Small intestine (tissue), 16 donors: ENCODE measurements at places on chromosomes 13 and 19.

DNA sequence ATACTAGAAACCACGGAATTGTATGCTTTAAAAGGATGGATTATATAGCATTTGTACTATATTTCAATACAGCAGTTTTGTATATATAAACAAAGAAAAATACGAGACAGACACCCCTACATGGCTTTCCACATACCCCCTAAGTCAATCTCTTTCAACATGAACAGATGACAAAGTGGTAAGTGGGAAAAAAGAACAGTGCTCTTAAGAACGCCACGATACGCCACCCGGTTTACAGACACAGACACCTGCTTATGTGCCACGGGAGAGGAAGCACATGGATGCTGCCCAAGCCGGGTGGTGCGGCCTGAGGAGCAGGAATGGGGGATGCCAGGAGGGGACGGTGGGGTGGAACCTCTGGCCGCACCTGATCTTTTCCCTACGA is 8.1 kb downstream of the CAPS start:
- no peak for DNase-seq

- DNase-seq: peak; percentile 53
Observed at GRCh38 chr19:41373993-41374392, 2.3 kb upstream of the TMEM91 start.

DNA sequence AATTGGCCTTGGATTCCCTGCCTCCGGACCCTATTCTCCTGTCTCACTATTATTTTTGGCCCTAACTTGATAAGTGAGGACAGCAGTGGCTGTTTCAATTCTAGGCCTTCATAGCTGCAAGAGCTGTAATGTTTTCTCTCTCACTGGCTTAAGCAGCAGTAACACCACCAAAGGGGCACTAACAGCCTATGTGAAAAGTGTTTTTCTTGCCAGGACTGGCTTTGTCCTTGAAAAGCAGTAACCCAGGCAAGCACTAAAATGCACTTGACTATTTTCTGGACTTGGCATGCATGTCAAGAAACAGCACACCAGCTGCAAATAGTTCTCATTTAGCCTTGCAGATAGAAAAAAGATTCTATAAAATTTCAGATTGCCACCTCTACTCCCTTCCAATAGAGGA is 9.3 kb upstream of the FBXL3 start:
- no peak for DNase-seq

GRCh38 chr13:29844441-29844840 is 6.0 kb downstream of the UBL3 start:
- no peak for DNase-seq

DNA sequence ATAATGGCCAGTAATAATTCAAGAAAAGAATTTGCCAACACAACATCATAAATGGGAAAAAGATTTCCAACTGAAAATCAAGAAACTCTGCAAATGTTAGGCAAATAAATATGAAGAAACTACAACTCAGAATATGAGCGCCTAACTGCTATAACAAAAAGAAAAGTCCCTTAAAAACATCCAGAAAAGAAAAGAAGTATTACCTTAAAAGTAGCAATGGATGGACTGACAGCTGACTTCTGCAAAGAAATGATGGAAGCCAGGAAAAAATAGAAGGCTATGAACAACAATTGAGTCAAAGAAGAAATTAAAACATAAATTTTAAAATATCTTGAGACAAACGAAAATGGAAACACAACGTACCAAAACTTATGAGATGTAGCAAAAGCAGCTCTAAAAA is 482.3 kb upstream of the ZNF507 start:
- no peak for DNase-seq

- DNase-seq: peak; percentile 30
Observed at GRCh38 chr13:50691176-50691680, 152.3 kb downstream of the DLEU7 start.

DNA sequence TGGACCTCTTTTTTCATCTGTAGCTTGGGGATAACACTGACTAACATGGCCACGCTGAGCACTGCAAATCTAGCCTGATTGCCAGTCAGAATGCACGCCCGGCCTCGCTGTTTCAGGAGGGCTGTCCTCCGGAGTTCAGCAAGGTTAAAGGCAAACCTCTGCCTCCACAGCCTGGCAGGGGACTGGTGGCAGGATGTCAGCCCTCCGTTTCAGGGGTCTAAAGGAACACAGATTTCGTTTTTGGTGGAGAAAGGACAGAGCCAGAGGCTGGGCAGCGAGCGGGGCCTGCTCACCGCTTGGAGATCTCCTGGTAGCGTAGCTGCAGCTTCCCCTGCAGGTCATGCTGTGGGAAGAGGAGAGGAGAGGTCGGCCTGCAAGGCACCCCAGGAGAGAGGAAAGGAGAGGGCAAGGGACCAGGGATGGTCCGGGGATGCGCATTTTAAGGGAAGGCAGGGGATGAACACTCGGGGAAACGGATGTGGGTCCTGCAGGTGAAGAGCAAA is 560 bp downstream of the NDUFA7 start:
- peak; percentile 67 for DNase-seq

DNA sequence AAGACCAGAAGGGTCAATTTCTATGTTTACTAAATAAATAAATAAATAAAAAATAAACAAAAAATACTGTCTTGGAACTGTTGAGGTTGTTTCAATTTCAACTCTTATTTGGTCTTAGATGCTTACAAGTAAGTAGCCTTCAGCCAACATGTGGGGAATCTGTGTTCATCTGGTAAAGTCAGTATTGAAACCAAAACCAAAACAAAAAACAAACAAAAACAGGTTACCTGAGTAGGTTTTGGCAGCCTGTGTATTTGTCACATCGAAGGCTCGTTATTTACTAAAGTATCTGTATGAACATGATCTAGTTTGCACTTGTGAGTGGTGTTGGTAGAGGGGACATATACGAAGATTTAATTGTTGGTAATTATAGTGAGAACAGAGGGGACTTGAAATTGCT is 471.5 kb downstream of the SLITRK5 start:
- DNase-seq: no peak

GRCh38 chr19:18945297-18945696 is 4.3 kb upstream of the HOMER3 start:
- no peak for DNase-seq

GRCh38 chr13:112060899-112061366 is 6.0 kb upstream of the SOX1 start:
- DNase-seq: no peak

DNA sequence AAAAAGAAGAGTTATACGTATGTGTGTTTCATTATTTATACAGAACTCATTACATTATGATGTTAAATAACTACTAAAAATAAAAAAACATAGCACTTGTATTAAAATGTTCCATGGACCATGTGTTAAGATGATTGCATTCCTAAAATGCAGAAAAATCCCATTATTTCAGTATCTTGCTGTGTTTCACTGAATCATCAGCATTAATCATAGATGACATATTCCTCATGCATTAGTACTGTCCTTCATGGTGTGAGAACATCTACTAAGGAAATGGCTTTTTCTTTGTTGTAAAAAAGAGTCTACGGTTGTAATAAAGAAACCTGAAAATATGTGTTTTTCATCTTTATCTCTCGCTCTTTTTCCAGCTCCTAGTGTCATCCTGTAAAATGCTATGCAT is 416.5 kb downstream of the FGF14 start:
- no peak for DNase-seq

- peak; percentile 54 for DNase-seq
Observed at GRCh38 chr19:11378319-11379189, 4.1 kb downstream of the SWSAP1 start.

GRCh38 chr19:39032063-39032918 is at the start of gene FBXO27:
Gene FBXO27 (minus strand): TSS chr19:39032549. CDS start chr19:39032227, 322 bp downstream.
- peak; percentile 15 for DNase-seq

- no peak for DNase-seq
Observed at GRCh38 chr13:43077046-43077445, 53.7 kb downstream of the DNAJC15 start.

DNA sequence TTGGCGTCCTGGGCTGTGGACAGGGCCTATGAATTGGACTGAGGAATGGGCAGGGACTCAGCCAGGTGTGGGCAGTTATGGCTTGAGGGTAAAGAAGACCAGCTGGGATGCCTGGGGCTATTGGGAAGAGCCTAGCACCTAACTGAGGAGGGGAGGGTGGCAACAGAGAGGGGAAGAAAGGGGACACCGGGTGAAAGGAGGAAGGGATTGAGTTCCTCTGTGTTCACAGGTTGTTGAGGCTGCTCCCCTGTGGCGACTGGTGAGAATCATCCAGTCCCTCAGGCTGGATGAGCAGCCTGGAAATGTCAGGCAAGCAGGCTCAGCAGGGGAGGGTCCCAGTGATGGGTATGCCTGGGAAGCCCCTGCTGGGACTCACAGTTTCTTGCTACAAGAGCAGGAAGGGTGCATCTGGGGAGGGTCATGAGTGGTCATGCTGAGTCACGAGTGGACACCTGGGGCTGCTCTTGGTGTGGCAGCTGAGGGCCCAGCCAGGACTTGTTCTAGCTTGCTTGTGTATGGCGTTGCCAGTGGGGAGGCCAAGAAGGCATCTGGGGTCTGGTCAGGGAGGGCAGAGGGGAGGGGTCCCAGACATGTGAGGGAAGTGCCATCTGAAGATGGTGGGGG is 1.4 kb downstream of the ZNF324 start:
- DNase-seq: no peak

DNA sequence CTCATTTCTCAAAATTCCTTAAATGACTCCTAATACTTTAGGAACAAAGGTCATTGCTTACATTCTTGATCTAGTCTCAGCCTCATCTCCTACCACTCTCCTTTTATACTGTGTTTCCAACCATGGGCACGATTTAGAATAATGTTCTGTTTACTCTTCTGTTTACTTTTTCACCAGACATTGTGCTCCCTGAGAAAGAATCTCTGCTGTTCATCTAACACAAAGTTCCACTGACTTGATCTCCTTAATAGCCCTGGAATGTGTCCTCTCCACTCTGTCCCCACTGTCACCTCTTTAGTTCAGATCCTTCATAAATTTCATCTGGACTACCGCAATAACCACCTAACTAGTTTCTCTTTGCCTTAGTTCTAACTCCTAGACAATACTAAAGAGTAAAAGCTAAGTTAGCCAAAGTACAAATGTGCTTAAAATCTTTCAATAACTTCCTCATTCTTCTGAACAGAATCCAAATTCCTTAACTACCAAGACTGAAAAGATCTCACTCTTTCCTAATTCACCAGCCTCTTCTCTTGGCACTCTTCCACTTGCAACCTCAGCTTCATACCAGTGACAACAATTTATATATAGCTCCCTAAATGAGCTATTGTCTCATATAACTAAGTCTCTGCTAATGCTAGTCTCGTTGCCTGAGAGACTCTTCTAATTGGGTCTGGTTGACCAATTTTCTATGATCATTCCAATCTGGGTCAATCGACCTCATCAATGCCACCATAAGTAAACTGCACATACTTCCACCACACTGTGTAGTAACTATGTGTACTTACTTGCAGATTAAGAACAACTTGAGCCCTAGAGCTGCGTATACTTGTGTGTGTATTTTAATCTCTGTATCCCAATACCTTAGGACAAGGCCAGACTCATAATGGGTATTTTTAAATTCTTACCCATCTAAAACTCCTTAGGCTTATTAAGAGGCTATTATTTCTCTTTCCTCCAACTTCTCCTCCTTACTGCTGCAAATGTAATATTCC is 179.9 kb downstream of the VWA8 start:
- DNase-seq: no peak

- no peak for DNase-seq
Observed at GRCh38 chr19:11453468-11454341, 18.3 kb downstream of the PRKCSH start.

DNA sequence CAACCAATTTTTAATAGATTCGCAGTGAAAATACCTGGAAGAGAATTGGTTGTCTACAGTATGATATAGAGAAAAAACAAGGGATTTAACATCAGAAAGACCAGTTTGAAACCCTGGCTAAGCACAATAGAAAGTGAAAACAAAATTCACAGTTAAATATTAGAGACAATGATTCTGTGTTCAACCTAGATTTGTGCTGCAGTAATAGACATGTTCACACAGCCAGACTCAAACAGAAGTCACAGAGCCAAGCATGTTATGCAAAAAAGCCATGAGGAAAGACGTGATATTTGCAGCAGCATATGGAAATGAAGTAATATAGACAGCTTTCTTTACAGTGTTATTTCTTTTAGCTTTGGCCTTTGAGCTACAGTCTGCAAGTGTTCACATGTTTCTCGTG is 48.1 kb downstream of the SCEL start:
- no peak for DNase-seq

DNA sequence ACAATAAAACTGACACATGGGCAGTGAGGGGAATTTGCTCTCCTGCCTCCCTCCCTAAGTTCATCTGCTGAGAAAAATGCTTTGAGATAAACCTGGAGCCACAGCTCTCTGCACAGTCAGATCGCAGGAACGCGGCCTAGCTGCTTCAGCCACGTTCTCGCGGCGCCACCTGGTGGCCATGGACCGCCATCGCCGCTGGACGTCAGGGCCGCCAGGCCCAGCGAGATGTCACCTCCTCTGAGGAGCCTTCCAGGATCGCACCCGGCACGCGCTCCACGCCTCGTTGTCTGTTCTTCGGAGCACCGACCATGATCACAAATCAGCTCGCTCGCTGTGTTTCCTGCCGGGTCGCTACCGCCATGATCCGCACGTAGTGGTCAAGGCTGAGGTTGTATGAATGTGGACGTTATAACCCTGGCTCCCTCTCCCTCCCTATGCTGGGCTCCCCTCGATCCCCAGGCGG is 20.6 kb upstream of the USP29 start:
- no peak for DNase-seq

- no peak for DNase-seq
Observed at GRCh38 chr13:108980237-108980636, 350.8 kb downstream of the MYO16 start.

DNA sequence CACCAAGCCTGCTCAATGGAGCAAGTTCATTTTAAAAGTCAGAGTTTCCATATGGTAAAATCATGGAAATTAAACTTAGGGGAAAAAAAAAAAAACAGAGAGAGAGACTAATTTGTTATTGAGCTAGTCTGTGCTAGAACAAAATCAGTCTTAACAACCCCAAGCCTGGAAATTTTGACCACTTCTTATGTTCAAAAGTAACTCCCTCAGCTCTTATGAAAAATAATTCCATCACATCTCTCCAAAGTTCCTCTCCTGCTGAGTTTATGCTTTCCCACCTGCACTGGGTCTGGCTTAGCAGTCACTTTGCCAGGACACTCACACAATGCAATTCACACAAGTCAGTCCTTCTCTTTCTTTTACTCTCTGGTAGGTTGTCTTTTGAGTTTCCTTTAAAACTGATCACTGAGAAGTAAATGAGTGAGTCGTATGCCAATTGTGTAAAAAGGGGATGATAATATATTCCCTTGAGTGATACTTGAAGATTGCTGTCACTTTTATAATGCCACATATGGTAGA is 92.6 kb downstream of the ENOX1 start:
- no peak for DNase-seq

DNA sequence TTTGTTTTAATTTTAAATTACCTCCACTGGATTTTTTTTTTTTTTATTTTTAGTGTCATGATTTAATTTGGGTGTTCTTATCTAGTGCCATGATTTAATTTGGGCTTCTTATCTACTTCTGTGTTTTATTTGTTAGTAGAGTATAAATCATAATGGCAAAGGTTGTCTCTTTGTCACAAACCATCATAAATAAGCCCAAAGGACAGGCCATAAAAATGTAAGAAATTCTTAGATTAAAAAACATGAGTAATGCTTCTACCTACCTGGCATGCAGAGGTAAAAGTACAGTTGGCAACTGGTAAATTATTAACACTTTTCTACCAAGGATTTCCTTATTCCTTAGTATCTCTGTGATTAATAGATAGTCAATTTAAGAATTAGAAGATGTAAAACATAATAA is 55.2 kb downstream of the ERCC5 start:
- DNase-seq: peak; percentile 79

- DNase-seq: no peak
Observed at GRCh38 chr13:20141238-20142022, 19.4 kb downstream of the GJA3 start.

GRCh38 chr13:23560571-23561089 is 9.6 kb upstream of the TNFRSF19 start:
- DNase-seq: no peak
